ENCODE measurements at places on chromosomes 7 and 10.

- no peak for DNase-seq
These were observed 46.7 kb downstream of the LANCL2 start for GRCh38 chr7:55411844-55412243.

DNA sequence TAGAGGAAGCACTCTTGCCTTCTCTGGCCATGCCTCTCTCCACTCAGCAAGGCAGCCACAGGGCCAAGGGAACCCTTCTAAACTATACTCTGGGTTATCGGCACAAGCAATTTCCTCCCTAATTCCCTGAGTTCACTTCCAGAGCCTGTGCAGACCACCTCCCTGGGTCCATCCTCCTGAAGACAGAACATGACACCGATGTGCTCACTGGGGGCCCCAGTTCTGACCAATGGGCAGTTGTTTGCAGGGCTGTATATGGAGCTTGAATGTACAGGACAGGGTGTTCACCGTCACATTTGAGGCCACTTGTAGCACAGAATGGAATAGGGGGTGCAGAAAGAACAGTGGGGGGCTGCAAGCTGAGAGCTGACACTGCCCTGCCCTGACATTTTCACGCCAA, 77.7 kb downstream of the TFEC start:
- DNase-seq: no peak

DNA sequence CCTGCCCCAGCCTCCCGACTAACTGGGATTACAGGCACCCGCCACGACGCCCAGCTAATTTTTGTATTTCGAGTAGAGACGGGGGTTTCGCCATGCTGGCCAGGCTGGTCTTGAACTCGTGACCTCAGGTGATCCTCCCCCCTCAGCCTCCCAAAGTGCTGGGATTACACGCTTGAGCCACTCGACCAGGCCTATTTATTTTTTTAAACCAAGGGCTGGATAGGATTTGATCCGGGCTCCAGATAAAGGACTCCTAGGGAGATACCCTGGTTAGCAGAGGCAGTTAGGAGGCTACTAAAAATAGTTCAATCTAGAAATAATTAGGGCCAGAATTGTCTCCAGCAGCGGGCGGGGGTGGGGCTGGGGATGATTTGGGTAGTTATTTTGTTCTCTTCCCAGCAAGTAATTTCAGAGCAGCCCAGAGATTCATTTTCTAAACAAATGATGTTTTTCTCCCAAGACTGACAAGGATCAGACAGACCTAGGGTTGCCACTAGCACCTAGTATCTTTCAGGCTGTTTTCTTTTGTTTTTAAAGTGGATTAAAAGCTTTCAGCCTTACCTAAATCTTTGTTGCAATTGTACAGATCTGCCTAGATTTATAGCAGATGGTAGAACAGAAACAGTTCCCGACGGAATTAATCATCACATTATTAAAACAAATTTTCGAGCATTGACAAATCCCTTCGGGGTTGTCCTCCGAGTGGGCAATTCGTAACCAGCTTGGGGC, 859 bp upstream of the SMC3 start:
- DNase-seq: peak; percentile 47

GRCh38 chr10:37057261-37057660, 68.1 kb upstream of the ANKRD30A start:
- DNase-seq: no peak

DNA sequence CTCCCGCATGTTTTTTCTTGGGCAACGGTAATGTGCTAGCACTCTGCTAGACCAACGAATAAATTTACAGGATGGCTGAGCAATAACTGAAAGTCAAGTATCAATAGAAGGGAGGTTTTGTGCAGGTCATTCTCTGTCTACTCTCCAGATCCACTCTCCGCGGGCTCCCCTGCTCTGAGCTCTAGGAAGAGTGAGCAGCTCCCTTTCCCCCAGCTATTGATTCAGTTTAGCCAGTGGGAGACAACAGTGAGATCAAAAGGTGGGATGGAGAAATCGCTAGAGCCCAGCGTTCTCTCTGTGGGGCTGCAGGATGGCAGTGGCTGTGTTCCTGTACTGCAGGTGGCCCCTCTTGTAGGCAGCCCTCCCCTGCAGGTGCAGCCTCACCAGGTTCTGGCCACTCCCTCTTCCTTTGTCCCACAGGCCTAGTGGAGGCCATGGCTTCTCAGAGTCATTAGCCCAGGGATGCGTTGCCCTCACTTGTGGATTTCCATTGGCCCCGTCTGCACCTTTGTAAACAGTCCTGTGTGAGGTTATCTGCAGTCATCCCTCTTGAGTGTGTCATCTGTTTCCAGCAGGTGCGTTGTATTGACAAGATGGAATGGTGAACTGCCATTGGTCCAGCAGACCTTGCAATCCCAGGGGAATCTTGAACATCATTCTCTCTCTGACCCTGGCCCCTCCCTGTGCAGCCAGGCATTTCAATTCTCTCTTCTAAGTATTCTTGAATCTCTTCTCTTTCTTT, 11.1 kb downstream of the MSRB2 start:
- no peak for DNase-seq

DNA sequence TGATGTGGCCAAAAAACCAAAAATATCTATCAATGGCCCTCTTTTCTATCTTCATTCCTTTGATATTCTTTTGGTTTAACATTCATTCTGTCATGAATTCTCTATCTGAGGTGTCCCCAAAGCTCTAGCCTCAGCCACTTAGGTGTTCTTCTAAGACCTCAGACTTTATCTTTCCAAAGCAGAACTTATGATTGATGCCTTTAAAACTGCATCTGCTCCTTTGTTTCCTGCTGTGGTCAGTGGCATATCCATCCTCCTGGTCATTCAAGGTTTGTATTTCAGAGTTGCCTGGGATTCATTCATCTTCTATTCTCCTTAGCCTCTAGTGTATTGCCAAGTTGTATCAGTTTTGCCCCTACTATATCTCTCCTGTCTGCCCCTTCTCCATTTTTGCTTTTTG, 30.6 kb downstream of the FHIP2A start:
- no peak for DNase-seq

DNA sequence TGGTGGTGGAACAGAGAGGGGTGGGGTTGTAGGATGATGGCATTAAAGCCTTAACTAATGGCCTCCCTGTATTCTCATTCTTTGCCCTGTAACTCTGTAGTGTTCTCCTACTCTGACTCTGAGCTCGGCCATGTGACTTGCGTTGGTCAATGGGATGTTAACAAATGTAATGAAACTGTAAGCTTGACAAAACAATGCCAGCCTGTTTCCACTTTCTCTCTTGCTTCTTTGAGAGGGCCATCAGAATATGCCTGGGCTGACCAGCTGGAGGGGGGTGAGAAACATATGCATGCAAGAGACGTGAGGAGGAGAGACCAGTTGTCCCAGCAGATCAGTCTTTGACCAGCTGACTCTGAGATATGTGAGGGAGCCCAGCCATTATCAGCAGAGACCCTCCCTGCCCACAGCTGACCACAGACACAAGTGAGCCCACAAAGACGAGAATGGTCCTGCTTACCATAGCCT, 100.6 kb downstream of the ICA1 start:
- DNase-seq: peak; percentile 0

DNA sequence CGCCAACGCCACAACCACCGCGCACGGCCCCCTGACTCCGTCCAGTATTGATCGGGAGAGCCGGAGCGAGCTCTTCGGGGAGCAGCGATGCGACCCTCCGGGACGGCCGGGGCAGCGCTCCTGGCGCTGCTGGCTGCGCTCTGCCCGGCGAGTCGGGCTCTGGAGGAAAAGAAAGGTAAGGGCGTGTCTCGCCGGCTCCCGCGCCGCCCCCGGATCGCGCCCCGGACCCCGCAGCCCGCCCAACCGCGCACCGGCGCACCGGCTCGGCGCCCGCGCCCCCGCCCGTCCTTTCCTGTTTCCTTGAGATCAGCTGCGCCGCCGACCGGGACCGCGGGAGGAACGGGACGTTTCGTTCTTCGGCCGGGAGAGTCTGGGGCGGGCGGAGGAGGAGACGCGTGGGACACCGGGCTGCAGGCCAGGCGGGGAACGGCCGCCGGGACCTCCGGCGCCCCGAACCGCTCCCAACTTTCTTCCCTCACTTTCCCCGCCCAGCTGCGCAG, 424 bp downstream of the EGFR start:
- DNase-seq: peak; percentile 40

DNA sequence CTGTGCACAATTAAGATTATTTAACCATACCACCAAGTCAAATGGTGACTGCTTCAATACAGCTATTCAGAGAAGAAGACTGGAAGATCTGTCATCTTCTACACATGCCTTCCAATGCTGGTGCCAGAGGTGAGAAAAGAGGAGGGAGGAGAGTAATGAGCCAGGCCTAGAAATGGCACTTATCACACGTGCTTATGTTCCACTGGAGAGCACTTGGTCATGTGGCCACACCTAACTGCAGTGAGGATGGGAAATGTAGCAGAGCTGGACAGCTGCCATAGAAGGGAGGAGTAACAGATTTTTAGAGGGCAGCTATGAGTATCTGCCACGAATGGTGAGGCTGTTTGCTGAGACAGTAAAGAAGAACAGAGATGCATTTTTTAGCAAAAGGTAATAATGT, 77.1 kb downstream of the MPLKIP start:
- peak; percentile 42 for DNase-seq

- no peak for DNase-seq
These were observed 291.4 kb downstream of the SFMBT2 start for GRCh38 chr10:7119325-7120015.

DNA sequence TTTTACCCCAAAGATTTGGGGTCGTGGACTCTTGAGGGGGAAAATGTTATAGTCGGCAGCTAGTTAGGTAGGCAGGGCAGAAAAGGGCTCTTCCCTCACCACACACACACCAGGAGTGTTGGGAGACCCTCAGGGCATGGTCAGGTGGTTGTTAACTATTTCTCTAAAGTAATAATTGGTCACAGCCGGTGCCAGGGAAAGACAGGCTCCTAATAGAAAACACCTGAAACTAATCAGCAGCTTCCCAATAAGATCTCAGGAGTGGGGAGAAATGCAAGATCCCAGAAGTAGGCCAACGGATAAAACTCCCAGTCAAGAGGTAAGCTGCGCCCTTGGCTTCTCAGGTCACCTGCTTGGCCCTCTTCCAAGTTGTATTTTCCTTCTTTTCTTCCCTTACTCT, 213.1 kb downstream of the PHTF2 start:
- no peak for DNase-seq

DNA sequence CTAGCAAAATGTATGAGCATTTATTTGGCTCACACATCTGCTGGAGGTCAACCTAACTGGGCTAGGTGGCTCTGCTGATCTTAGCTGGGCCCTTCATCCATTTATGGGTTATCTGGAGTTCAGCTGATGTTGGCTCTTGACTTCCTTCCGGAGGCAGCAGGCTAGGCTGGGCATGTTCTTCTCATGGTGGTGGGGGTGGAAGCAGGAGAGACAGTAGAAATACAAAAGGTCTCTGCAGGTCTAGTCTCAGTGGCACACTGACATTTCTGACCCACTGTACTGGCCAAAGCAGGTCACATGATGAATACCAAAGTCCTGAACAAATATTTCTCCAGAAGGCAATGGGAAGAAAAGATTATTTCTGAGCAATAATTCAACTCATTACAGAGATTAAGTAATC, 334.6 kb downstream of the CRPPA start:
- no peak for DNase-seq

GRCh38 chr10:11631890-11632587, 20.6 kb upstream of the USP6NL start:
- no peak for DNase-seq

All from fibroblast of skin of back (primary cell).